KBM-7 (cell line): ENCODE measurements at places on chromosomes 2 and 18.

GRCh38 chr18:51044928-51045585 is 15.0 kb downstream of the SMAD4 start:
- DNase-seq = no peak

DNA sequence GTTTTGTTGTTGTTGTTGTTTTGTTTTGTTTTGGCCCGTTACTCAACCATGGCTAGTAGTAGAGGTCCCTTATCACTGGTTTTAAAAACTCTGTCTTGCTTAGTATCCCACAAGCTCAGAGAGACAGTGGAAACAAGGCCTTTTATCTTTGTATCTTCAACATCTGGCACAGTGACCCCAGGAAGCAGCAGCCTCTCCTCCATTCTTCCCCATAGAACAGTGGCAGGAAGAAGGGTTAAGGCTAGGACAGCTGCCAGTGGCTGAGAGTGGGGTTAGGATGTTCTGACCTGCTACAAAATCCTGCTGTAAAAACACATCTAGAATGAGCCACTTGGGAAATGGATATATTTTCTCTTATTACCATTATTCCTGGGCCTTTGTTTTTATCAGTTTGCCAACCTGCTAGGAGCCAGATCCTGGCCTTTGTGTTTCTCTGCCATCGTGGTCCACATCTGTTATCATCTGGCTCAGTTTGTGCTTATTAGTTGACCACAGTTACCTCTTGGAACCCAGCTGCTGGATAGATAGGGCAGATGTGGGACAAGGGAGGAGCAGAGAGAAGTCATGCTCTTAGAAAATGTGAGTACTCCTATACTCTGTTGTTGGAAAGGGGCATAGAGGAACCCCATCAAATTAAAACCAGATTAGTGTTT is 246.8 kb downstream of the AGPS start:
- no peak for DNase-seq

DNA sequence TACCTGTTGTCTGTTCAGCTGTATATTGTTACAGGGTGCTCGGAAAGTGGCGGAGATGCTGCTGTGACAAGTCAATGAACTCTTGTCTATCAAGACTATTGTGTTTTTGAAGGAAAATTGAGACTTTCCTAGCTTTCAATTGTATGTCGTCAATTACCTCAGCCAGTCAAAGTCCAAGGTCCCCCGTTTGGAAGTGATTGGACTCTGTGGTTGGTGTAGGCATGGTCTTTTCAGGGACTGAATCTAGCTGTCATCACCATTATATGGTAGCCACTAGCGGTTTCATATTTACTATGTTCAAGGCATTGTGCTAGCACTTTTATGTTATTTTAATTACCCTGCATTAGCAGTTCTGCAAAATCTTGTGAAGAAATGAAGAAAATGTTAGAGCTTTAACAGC is 54.9 kb downstream of the XRCC5 start:
- no peak for DNase-seq

DNA sequence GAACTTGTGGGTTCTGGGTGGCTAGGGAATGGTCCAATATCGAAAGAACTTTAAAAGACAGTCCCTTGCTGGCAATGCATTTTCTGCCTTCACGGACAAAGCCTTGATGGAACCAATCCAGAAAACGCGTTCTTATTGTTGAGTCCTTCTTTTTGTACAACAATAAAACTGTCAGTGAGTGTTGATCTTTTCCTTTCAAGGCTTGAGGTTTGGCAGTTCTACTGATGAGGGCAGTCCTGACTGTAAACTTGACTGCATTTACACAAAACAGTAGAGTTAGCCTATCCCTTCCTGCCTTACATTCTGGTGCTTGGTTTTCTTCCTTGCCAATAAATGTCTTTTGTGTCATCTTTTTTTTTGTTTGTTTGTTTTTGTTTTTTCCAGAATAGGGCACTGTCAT is 2.5 kb upstream of the UGT1A7 start:
- DNase-seq = no peak

GRCh38 chr2:121203591-121204249 is 81.3 kb downstream of the TFCP2L1 start:
- no peak for DNase-seq

- DNase-seq = no peak
These were observed 99.5 kb upstream of the ITGB6 start for GRCh38 chr2:160299540-160299939.

DNA sequence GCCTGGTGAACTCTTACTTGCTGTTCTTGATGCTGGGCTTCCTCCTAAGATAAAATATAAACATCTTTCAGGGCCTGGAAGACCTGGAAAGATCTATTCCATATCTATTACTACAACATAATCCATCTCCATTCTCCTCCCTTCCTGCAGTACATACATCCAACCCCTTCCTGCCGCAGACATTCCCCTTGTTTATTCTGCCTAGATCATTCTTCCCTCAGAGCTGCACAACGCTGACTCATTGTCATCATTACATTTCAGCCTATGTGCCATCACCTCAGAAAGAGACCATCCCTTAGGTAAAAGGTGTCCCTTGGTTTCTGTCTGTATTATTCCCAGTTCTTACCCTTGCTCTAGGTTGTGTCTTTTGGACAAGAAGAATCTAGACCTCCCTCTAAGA is 2.5 kb upstream of the CDH7 start:
- DNase-seq = no peak

DNA sequence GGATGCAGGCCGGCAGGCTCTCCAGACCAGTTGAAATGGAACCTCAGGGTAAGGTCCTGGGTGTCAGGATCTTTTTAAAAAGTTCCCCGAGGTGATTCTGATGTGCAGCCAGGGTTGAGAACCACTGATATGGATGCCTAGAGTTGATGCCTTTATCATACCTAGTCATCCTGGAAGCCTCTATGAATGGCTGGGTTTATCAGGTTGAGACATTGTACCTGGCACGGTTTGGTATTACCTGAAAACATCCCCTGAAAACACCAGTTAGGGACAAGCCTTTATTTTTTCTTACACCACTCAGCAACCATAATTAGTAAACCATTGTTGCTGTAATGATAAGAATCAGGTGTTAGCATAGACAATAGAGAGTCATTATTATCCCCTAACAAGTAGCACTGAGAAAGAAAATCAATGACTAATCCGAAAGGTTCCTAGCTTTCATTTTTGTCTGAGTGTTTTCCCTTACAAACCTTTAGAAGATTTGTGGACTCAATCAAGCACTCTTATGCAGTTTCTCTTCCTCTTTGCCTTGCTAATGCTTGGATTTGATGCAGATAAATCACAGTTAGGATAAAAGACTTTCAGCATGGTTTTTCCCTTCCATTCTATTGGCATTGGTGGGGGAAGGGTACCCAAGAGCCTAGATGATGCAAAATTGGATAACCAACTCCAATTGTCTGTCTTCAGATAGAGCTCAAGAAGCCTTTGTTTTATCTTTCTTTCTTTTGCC is 116.5 kb upstream of the LYPD6 start:
- no peak for DNase-seq

DNA sequence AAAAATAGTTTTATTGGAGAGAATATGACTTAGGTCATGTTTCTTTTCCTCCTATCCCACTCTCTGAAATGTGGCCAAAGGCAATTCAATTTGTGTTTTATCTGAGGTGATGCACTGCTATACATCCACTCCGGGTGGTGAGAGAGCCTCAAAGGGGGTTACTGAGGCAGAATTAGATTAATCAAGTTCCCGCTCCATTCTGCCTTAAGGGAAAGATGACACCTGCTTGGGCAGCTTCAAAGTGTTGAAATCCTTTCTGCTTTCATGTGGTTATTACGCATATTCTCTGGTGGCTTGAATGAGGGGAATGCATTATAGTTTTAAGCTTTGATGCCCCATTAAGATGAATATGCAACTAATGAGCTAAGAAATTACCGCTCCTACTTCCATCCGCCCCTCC is 213.0 kb upstream of the TMEFF2 start:
- no peak for DNase-seq

DNA sequence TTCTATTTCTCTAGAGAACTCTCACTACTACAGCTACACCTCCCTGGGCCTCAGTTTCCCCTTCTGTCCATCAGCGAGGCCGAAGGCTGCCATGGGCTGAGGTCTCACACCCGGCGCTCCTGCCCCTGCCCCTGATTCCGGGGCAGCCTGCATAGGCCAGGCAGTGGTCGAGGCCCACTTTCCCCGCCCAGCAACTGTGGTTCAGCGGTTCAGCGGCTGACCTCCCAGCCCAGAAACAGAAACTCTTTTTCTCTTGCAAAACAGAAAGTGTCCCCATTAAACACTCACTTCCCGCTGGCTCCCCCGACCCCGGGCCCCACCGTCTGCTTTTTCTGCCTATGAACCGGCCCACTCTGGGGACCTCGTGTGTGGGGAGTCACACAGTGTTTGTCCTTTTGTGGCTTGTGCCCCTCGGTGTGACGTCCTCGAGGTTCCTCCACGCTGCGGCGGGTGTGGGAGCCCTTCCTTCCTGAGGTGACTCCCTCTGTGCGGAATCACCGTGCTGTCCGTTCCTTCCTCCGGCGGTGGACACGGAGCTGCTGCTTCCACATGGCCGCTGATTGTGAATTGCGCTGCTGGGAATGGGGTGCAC is 16.0 kb downstream of the PDCD1 start:
- peak; percentile 53 for DNase-seq

DNA sequence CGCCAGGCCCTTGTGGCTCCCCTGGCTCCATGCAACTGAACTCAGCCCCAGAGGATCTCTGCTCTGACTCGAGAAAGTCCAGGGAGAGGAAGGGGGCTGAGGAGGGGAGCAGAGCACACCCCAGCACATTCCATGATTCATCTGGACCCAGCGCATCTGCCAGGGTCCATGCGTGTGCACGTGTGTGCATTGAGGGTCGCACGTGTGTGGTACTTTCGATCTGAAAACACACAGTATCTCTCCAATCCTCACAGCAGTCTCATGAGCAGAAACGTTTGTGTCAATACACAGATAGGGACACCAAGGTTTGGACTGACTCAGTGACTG is 146.4 kb upstream of the ID2 start:
- no peak for DNase-seq

DNA sequence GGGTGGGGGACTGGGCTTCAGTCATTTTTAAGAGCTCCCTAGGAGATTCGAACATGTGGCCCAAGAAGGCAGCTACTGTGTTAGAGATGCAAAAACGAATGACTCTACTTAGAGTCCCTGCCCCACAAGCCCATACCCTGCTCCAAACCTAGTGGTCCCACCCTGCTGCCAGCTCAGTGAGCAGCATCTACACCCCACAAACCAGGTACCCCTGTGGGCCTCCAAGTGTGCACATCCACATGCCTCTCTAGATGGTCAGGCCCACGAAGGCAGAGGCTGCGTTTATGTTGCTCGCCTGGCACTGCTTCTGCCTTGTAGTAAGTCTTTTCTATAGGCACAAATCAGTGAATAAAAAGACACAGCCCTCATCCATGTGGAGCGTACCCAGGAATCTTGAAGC is 112.6 kb downstream of the PDCL3 start:
- DNase-seq = no peak

DNA sequence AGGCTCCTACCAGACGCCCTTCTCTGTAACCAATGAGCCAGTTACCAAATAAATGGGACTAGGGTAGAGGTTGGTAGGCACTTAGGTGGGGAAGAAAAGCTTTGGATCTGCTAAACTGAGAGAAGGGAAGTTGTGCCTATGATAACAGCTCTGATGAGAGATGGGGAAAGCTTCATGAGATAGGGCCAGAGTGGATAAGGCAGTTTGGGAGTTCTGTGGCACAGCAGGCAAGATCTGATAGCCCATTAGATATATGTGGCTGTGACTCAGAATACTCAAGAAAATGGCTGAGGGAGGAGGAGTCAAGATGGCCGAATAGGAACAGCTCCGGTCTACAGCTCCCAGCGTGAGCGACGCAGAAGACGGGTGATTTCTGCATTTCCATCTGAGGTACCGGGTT is 99.8 kb downstream of the PDE11A start:
- no peak for DNase-seq

DNA sequence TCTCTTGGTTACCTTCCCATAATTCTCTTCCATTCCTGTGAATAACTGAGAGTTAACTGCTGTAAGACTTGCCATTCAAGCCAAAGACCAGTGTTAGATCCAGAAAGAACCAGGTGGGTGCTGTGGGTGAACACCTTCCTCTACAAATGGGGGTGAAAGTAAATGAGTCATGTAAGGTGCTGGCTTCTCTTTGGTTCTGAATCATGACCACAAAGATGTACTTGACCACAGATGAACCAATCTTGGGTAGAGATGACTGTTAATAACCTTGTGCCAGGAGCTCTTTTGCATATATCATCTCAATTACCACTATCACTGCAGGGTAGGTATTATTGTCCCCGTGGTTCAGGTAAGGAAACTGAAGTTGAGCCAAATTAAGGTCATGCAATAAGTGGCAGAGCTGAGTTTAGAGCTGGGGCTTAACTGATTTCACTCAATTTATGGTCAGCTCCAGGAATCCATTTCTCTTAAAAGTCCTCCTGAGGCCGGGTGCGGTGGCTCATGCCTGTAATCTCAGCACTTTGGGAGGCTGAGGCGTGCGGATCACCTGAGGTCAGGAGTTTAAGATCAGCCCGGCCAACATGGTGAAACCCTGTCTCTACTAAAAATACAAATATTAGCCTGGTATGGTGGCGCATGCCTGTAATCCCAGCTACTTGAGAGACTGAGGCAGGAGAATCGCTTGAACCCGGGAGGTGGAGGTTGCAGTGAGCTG is 244.9 kb upstream of the CXCR4 start:
- DNase-seq = no peak

DNA sequence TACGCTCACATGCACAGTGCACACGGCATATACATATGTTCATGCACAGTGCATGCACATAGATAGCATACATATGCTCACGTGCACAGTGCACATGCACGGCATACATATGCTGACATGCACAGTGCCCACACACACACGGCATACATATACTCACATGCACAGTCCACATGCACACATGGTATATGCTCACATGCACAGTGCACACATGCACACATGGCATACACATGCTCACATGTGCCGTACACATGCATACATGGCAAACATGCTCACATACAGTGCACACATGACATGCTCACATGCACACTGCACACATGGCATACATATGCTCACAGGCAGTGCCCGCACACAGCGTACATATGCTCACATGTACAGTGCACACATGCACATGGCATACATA is 97.7 kb upstream of the CTDP1 start:
- no peak for DNase-seq

DNA sequence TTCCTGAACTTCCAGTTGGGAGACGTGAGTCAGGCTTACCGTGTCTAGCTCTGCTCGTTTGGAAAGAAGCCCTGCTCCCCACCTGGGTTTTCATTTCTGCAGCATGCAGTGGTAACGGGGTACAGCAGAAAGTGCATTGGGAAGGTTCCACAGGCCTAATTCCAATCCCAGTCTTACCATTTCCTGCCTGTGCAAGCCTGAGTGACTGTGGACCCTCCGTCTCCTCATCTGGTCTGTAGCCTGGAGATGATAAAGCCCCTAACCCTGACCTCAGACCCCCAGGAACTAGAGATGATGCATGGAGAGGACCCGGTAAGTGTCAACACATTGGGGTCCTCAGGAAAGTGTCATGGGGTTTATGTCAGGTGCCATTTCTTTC is 5.8 kb upstream of the PSD4 start:
- DNase-seq = no peak

DNA sequence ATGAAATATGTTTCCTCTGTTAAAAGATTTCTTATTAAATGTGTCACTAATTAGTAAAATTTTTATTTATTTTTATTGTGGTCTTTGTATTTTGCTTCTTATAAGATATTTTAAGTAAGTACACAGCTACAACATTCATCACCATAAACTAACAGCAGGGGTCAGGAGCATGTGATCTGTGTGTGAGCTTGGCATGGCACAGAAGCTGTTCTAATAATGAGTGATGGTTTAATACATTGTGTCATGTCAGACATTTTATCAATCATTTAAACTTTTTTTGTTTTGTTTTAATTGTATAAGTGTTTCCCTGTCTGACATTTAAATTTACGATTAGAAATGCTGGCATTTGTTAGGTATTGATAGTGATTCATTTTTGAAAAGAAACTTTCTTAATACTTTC is 585.4 kb downstream of the DSC3 start:
- no peak for DNase-seq
